ENCODE measurements at places on chromosomes 4 and X.
A peak's percentile ranks its signal among the peaks of the same experiment; 100 is the strongest.

GRCh38 chrX:109847257-109848187 lies 114.5 kb upstream of the ACSL4 start:
- no peak for DNase-seq

GRCh38 chr4:37726666-37727065 lies 40.5 kb upstream of the RELL1 start:
- no peak for DNase-seq

DNA sequence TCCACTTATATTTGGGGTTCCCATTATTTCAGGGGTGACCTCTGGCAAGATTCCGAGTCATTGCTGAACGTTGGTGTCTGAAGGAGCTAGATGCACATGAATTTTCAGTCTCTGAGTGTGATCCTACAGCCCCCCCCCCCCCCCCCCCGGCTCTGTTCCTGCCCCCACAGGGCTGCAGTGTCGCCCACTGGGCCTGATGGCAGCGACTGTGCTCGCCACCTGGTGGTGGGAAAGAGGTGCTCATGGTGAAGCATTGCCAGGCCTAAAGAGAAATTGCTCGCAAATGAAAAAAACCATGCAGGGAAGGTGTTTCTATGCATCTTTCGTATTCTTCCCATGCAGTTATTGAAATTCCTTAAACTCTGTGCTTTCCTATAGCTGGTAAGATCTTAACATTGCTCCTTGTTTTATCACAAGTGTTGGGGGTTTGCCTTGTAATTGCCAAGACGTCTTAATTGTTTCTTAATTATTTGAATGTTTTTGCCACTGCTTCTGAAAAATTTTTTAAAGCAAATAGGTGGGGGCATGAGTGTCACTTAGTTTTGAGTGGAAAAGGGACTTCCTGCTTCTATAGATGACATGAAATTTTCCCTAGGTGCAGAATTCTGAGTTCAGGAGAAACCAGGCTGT lies 63.2 kb downstream of the CLDN22 start:
- peak; percentile 20 for DNase-seq

GRCh38 chr4:39544580-39545315 lies 17.5 kb upstream of the UGDH start:
- DNase-seq: no peak

GRCh38 chrX:39170464-39170863 lies 369.2 kb downstream of the MID1IP1 start:
- no peak for DNase-seq

DNA sequence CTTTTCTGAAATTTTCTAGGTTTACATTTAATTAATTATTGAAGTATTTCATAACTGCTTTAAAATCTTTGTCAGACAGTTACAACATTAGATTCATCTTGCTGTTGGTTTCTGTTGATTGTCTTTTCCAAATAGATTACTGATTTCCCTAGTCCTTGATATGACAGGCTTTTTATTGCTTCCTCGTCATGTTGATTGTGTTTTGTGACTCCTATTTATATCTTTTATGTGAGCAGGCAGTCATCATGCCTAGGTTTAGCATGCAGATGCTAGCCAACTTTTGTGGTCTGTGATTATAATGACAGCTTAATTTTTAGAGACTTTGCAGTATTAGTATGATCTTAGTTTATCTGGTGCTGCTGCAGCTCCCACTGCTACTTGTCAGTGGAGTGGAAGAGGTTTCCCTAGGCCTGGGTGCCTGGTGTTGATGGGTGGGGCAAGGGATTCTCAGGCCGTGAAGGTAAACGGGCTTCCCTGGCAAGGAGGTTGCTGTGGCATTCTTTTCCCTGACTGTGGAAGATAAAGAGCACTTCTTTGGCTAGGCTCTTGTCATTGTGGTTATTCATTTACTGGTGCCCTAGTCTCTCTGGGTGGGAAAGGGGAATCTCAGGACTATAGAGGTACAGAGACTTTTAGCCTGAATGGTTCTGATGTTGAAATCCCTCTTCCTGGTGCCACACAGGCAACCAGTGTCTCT lies 65.7 kb downstream of the SERPINA7 start:
- no peak for DNase-seq

- no peak for DNase-seq
These were observed 29.2 kb downstream of the CLRN2 start for GRCh38 chr4:17544205-17544604.

DNA sequence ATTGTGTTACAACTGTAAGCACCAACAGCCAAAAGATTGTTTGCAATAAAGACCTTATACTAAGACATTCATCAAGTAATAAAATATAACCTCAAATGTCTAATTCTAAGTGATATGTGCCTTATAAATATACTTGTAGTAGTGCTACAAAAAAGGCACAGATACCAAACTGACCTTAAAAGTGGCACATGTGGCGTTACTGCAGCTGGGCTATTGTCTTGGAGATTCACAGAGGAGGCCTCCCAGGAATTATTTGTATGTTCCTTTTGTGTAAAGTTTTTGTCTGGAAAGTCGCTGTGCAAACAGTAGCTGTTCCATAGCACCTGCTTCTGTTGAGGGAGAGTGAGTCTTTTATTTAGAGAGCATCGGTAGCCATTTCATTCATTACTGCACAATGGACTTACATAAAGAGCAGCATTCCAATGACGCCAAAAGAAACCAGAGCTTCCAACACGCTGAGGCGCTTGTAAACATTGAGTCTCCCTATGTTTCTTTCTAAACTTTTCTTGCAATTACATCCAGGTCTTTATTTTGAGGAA lies 143.7 kb downstream of the RPA4 start:
- DNase-seq: no peak

DNA sequence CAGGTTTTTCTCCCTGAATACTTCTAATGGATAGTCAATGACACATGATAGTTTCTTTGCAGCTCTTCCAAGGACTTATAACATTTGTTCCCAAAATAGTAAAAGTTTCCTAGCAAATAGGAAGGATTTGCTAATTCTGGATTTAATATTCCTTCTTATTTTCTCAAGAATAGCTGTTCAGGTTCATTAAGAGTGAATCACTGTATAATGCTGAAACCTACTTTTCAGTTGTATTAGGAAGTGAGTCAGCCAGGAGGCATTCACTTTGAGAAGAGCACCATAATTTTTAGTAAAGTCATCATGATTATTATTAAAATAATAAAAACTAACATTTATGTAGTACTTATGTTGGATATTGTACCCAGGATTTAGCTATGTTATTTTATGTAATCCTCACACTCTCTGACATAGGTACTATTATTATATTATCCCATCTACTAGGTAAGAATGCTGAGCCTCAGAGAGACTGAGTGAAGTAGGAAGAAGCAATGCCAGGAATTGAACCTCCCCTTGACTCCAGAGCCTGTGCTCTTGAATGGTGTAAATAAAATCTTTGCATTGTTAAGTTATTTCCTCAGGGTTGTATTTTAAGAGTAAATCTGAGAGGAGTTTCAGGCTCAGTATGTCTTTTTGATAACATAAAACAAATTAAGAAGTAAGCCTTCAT lies 114.8 kb downstream of the REELD1 start:
- DNase-seq: no peak

DNA sequence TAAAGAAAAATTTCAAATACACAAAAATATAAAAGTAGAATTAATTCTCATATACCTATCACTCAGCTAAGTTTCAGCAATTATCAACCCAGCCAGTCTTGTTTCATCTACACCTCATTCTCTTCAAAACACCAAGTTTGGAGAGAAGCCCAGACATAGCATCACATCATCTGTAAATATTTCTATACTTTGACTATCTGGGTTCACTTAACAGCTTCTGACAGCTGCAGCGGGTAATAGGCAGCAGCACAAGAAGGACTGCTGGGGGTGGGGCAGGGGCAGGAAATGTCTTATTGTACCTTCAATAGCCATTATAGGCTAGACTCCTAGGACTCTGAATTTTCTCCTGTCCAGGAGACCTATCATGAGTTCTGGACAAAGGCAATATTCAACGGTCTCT lies 54.1 kb downstream of the PHF8 start:
- DNase-seq: no peak

GRCh38 chr4:169241464-169241863 lies 29.3 kb downstream of the SH3RF1 start:
- no peak for DNase-seq

- DNase-seq: no peak
These were observed at the start of gene KLHL4 for GRCh38 chrX:87517571-87518141. TSS of gene KLHL4 (plus strand) at chrX:87517802. CDS start at chrX:87517894, 92 bp downstream.

GRCh38 chr4:7937006-7937405 lies 2.7 kb downstream of the AFAP1 start:
- DNase-seq: no peak

DNA sequence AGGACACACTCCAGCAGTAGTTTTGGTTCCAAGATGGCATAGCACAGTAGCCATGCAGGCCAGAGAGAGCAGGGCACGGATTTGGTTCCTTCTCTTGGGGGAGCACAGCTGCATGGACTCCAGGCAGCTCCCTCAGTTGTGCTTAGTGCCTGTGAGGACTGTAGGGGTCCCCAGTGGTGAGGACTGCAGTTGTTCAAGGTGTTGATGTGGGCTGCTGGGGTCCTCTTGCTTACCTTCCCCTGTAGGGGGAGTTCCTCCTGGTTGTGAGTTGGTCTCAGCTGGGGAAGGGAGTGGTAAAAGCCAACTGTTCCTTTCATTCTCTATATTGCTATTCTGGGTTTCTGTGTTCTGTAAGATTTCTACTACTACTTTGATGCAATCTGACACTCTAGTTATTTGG lies 606.5 kb downstream of the MAGEB5 start:
- DNase-seq: no peak

DNA sequence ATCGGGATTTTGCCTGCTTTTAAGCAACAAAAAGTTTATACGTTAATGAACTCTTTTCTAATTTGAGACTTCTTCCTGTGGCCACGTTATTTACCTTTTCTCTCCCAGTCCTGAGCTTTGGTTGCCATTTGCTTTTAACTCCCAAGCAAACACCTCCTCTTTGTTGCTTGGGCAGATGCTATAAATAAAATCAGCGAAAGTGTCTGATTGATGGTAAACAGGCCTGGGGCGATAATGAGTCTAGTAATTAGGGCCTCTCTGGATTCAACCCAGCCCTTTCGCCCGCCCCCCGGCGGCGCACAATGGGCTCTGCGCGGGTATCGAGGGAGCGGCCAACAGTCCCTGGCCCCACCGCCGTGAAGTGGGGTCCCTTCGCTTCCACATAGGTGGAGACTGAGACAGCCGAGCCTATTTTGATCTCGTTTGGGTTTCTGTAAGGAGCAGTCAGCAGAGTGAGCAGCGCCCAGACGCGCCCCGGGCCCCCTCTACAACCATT lies 790 bp downstream of the CLGN start:
- DNase-seq: no peak

DNA sequence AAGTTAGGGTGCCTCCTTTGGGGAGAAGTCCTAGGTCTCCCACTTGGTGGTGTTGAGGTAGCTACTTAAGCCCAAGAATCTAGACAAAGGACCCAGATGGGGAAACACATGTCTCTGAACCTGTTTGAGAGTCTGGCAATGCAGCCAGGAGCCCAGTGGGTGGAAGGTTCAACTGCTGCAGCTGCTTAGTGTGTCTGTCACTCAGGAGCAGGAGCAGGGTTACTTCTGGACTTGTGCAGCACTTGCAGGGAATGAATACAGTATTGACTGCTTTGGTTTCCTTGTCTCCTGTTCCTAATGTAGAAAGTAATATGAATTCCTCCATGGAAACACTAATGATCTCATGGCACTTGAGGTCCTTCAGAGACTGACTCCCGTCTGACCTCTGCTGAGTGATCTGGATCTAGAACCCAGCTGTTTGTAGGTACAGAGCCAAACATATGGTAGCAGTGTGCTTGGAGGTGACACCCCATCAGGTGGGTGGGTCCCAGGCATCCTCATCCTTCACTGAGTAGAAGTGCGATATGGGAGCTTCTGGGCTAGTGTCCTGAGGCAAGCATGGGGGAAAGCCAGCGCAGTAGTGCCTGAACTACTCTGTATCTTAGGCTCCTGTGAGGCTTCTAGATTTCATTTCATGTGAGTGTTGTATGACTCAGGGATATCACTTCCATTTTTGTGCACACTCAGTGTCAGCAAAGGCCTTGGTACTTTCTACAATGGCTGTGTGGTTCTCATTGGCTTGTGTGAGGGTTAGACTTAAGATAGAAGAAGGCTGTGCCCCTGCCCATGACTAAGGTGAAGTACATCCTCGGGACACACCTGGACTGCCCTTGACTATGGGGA lies 85.0 kb upstream of the WDR1 start:
- no peak for DNase-seq

GRCh38 chr4:59044286-59044900 lies 1934.2 kb upstream of the IGFBP7 start:
- DNase-seq: no peak

DNA sequence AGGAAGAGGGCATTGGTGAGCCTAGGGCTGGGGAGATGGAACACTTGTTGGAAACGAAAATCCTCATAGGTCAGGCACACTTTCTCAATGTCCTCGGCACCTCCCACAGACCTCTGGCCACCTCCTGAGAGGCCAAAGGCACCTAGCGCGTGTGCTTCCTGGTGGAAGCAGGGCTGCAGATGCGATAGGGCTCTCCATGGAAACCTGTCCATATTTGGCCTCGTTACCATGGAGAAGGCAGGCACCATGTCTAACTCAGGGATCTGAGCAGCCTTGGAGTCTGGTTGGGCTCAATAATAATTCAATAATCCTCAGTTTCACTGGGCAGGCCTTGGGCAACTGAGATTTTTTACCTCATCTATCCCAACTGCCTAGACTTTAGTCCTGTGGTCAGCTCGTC lies 58.3 kb downstream of the RAI2 start:
- DNase-seq: no peak

DNA sequence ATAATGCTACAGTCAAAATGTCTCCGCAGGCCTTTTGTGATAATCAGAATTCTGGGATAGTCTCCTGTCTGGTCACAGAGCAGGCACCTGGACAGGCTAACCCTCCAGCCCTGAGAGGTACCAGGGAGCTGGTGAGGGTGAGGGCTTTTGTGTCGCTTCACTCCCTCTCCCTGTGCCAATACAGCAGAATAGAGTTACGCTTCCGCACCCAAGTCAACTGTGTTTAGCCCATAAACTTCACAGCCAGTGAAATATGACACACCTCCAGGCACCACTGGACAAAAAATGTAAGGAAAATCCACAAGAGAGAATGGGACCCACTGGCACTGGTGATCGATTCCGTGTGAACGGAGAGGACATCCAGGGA lies 1.3 kb downstream of the GAK start:
- DNase-seq: no peak
